Frontal cortex (tissue), 4 donors: ENCODE measurements at places on chromosomes 6 and 20. TPM values are rescaled to one million over a fixed set of nuclear protein-coding genes. Genes with fewer than 3 reads are reported as not detected.

Gene CLPSL2
- not detected for total RNA-seq

GRCh38 chr6:11609324-11610071 is 71.9 kb downstream of the TMEM170B start:
- peak; percentile 41 for DNase-seq

GRCh38 chr20:54620611-54621010 is 145.2 kb downstream of the DOK5 start:
- no peak for DNase-seq

- DNase-seq, result no peak
Observed at GRCh38 chr6:42239736-42240375, 22.2 kb upstream of the MRPS10 start.

- no peak for DNase-seq
Observed at GRCh38 chr20:51463560-51463959, 79.0 kb downstream of the NFATC2 start.

DNA sequence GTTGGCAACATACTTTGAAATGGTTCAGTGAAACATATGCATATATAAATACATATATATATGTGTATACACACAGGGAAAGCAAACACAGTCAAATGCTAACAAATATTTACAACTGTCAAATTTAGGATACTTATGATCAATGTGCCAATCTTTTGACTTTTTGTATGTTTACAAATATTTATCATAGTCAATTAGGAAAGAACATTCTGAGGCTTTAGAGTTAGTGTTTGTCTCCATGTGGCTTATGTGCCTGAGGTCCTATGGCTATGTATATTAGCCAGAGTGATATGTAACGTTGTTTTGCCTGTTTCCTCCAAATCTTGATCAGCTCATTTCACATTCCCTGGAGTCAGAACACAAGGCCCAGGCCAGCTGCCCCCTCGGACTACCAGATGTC is 126.5 kb upstream of the MAN1A1 start:
- no peak for DNase-seq

Gene COX4I2
- 1.2 TPM for total RNA-seq

DNA sequence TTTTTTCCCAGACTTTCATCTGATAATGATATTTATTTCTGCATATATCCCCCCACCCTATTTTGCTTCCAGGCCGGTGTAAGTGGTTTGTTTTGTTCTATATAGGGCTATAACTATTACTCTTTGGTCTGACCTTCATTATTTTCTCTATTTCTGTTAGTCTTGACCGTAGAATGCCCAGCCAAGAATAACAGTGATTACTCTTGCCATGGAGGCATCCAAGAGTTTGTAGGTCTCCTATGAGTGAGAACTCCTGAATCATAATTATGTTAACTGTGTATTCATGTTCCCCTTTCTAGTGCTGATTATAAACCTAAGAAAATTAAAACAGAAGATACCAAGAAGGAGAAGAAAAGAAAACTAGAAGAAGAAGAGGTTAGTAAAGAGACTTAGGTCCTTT is 52.2 kb downstream of the TOP1 start:
- DNase-seq, result no peak

GRCh38 chr6:90304308-90304707 is 7.7 kb upstream of the BACH2 start:
- no peak for DNase-seq

- no peak for DNase-seq
Observed at GRCh38 chr6:63558278-63558677, 14.0 kb upstream of the LOC128125822 start.

Gene TREM2
- total RNA-seq, result 4.9 TPM

Gene GGTLC1
- total RNA-seq, result not detected

DNA sequence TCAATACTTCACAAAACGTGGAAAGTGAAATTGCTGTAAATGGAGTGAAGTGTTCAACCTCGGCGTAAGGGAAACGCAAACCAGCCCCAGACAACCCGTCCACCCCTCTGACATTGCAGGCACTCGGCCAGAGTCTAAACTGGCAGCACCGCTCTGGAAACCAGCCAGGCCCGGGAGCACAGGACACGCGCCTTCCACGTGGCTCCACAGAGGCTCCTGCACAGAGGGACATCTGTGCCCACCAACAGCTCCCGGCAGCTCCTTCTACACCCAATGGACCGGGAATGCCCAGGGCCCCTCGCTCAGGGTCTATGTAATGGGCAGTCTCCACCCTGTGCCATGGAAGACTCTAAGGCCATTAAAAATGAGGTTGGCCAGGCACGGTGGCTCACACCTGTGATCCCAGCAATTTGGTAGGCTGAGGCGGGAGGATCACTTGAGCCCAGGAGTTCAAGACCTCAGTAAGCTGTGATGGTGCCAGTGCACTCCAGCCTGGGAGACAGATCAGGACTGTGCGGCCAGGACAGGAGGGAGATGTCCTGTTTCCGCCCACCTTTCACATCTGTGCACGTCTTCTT is 3.4 kb upstream of the HELZ2 start:
- no peak for DNase-seq

Gene GLP1R
- total RNA-seq, result 0.41 TPM

GRCh38 chr6:228881-229651 is 63.2 kb upstream of the DUSP22 start:
- no peak for DNase-seq

- no peak for DNase-seq
Observed at GRCh38 chr6:44966449-44967092, 361.6 kb upstream of the RUNX2 start.

Gene C20orf202
- total RNA-seq, result 0.41 TPM

DNA sequence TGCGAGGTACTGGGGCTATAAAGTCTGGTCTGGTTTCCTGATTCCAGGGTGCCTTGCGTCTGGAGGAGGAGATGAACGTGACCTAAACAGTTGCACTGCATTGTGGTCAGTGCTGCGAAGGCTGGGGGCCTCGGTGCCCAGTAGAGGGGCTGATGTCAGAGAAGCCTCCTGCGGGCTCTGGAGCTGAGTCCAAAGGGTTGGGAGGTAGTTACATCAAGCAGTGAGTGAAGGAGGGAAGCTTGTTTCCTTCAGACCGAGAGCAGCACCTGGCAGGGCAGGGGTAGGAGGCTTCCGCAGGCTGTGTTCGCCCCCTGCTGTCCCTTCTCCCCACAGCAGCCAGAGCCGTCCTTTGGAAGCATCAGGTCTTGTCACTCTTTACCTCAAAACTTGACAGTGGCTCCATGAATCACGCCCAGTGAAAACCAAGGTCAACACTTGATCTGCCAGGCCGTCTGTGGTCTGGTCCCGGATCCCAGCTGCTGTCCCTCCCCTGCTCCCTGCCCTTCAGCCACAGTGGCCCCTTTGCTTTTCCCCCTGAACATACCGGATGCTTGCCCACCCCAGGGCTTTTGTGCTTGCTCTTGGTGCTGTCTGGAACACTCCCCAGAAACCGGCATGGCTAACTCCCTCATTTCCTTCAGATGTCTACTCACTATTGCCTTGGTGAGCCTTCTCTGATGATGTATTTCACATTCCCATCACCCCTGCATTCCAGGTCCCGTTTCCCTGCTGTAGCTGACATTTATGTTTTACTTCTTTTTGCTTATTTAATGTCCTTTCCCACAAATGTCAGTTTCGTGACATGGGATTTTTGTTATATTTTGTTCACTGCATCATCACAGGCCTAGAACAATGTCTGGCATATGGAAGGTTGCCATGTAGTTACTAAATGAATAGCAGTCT is 7.0 kb downstream of the DYNLRB1 start:
- DNase-seq, result no peak

DNA sequence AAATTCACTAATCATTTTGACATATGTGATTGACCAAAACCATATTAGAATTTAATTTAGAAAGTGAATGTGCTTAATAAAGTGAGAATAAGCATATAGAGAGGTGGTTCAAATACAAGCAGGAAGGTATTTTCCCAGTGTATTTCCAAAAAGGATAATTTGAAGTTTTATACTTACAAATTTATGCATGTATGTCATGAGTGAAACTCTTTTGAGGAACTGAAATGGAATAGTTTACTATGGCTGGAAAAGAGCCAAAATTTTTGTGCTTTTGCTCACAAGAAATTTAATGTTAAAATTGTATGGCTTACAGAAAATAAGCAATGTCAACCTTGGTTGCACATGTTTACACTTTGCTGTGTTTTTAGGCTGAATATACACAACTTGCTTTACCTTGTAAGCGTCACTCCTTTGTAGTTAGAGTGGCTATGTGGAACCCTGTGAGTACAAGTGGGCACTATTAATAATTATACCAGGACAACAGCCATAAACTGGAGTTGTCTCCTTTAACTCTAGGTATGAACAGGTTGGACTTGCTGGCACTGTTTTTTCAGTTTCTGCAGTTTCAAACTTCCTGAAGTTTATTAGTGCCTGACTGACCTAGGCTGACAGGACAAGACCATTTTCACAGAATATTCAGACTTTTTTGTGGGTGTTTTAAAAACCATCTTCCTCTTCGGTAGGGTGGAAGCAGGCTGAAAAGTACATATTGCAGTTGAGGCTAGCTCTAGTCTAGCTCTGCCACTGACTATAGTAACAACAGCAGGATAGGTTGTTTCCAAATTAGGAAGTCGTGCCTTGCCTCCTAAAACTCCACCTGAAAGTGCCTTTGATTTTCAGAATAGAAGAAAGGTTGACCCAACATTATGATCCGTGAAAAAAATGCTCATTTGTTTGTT is 6.0 kb downstream of the AFDN start:
- DNase-seq, result no peak

GRCh38 chr6:116974526-116975316 is 97.7 kb downstream of the RFX6 start:
- no peak for DNase-seq

- DNase-seq, result no peak
Observed at GRCh38 chr6:119442776-119443184, 93.2 kb upstream of the MAN1A1 start.

Gene DST
- total RNA-seq, result 188 TPM

- no peak for DNase-seq
Observed at GRCh38 chr6:146770965-146771735, 172.4 kb downstream of the ADGB start.

GRCh38 chr6:153207006-153207405 is 75.9 kb upstream of the RGS17 start:
- no peak for DNase-seq

GRCh38 chr6:159282421-159282820 is 113.2 kb downstream of the FNDC1 start:
- DNase-seq, result no peak

DNA sequence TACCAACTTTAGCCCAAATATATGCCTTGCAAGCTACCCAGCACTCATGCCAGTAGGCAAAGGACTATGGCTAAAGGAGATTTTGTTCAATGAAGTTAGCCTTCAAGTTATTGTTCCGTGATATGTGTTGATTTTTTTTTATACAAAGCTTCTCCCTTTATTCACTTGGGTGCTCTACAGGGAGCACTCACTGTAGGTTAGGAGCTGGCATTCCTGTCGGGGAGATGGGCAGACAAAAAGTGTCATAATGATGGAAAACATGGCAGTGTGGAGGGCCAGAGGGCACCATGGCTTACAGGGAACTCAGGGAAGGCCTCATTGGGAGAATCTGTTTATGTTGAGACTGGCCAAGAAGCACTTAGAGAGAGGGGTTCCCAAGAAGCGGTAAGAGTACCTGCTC is 292.4 kb downstream of the TSHZ2 start:
- DNase-seq, result no peak

DNA sequence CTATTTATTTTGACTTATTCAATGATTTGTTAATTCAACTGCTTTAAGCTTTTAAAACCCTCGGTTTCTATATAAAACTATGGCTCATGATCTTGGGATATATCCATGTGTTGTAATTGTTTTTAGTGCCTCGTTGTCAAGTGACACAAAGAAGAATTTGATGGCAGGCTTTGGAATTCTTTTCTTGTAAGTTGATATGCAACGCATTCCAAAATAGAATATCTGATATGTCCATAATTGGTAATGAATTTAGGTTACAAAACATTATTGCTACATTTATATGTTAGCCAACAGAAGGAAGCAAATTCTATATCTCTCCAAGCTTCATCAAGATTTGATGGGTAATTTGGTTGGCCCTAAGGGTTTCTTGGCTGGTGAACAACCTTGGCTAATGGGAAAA is 220.4 kb upstream of the RIMS1 start:
- no peak for DNase-seq

- DNase-seq, result no peak
Observed at GRCh38 chr6:14059791-14060436, 57.7 kb upstream of the CD83 start.

Gene PIGT
- 10.2 TPM for total RNA-seq

DNA sequence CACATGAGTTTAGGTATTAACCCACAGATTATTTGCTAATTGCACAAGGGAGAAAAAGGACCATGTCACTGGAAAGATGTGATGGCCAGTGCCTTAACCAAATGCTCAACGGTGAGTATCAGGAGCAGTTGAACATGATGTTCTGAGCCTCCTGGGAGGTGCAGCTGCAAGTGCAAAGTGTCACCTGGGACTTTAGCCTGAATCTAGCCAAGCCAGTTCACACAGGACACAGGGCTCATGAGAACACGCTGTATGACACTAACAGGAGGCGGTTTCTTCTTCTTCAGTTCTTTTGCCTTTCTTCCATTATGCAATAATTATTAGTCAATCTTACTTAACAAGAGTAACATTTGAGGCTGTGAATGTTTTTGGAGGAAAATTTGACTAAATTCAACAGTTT is 225.3 kb downstream of the THBS2 start:
- no peak for DNase-seq

Gene ISM1
- 1.6 TPM for total RNA-seq

Gene FRK
- 0.41 TPM for total RNA-seq

DNA sequence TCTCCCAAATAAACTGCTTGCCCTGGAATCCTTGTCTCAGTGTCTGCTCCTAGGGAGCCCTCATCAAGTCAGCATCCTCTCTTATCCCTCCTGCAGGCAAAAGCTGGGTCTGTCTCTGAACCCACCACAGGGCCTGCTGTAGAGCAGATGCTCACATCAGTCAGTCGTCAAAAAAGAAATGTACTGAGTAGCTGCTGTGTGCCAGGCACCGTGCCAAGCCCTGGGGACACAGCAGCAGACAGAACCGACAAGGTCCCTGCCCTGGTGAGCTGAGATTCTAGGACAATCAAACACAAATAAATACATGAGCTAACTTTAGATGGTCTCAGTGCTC is 68.5 kb downstream of the EYA2 start:
- no peak for DNase-seq

DNA sequence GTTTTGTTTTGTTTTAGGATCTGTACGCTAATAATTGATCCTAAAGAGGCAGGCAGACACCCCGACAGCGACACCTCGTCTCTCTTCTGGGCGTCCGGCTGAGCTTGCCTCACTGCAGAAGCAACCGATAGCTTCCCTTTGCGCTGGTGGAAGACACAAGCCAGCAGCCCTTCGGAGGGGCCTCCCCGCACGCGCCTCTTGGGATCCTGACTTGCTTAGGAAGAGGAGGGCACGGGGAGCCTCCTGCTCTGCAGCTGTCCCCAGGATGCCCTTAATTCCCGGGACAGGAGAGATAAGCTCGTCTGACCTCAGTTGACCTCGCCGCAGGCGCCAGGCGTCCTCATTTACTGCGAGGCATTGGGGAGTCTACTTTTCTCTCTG is 94.0 kb downstream of the CD83 start:
- DNase-seq, result peak; percentile 24

Gene LAMA4
- total RNA-seq, result 24.1 TPM

GRCh38 chr20:6295127-6295866 is 172.5 kb upstream of the FERMT1 start:
- DNase-seq, result no peak

- DNase-seq, result no peak
Observed at GRCh38 chr6:106381881-106382280, 21.4 kb downstream of the CRYBG1 start.

Gene POM121L2
- total RNA-seq, result not detected

GRCh38 chr20:10842116-10842515 is 168.3 kb upstream of the JAG1 start:
- DNase-seq, result no peak

Gene BHLHE23
- total RNA-seq, result not detected
